ENCODE measurements at places on chromosomes 16 and 17.

- DNase-seq: no peak
Measured at GRCh38 chr16:2856686-2857450, 1.1 kb downstream of the PRSS22 start.

GRCh38 chr17:78679495-78680395, 102.3 kb downstream of the CYTH1 start:
- no peak for DNase-seq

DNA sequence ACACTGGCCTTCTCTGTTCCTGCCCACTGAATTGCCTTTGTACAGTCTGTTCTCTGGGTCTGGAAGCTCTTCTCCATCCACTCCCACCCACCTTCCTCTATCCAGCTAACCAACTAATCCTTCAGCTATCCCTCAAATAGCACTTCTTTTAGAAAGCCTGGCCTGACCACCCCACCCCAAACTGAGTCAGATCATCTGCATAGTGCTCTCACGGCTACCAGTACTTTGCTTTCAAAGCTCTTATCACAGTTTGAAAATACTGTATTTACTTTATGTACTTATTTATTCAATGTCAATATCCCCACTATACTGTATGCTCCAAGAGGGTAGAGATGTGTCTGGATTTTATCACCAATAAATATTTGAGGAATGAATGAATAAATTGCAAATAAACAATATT, 4.5 kb upstream of the CLDN7 start:
- DNase-seq: no peak

DNA sequence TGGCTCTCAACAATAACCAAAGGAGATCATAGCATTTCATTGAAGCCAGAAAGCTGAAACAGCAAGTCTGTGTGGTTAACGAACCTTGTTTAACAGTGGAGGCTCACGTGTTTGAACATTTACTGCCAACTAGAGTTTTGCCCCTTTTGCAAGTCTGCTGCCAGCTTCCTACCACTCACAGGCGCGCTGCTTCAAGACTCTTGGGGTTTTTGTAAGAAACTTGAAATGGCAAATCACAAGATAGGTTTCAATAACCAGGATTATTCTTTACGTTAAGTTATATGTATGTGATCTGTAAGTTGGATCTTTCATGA, 1.2 kb downstream of the SNTB2 start:
- DNase-seq: no peak

GRCh38 chr16:17836868-17837602, 366.3 kb upstream of the XYLT1 start:
- DNase-seq: no peak

GRCh38 chr16:59697236-59697635, 963.1 kb upstream of the GOT2 start:
- DNase-seq: no peak

DNA sequence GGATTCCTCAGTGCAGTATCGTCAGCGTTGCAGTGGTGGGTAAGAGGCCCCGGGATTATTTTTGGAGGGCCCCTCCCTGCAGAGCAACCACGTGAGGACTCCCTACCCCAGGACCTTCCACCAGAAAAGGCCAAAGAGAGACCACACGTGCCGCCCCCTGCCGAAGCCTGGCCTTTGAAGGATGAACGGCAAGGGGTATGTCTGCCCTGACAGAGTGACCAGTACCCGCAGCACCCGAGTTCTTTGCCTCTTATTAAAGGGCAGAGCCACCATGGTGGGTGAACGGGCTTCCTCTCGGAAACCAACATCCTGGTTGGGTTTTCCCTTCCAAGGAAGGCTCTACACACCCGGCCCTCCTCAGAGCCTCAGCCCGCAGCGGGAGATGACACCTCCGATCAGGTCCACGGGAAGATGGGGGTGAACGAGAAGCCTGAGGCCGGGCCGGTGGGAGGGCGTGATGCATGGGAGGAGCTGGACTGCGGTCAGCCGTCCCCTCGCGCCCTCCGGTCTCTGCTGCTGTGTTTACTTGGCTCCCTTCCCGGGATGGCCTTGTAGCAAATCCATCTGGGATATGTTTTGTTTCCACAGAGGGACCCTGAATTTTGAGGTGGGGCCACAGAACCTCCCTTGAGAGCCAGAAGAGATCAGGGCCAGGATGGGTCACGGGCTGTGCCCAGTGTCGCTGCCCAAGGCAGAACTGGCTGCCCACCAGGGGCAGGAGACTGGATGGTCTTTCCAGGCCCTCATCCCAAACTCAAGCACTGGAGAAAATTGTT, 49.1 kb downstream of the TBC1D16 start:
- DNase-seq: no peak

GRCh38 chr17:39939588-39940419, 12.3 kb downstream of the LRRC3C start:
- DNase-seq: peak; percentile 59

DNA sequence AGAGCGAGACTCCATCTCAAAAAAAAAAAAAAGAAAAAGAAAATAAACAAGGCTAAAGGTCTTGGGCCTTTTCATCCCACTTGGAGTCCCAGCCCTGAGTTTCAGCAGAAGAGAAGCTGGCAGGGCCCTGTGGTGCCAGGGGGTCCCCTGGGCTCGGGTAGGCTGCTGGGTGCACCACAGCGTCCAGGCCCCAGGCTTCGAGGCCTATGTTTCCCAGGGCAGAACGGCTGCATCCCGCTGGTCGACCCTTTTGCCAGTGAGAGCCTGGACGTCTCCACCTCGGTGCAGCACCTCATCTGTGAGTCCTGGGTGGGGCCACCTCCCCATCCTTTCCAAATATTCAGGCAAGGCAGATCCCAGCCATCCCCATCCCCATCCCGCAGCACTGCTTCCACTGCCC, 2.2 kb downstream of the TMEM235 start:
- no peak for DNase-seq

GRCh38 chr17:13727441-13728171, 125.9 kb upstream of the HS3ST3A1 start:
- no peak for DNase-seq

GRCh38 chr16:88516601-88517061, 53.6 kb upstream of the ZC3H18 start:
- DNase-seq: no peak

- DNase-seq: no peak
Measured at GRCh38 chr17:71846561-71847110, 274.2 kb upstream of the SOX9 start.

GRCh38 chr17:38440614-38441397, 12.5 kb downstream of the ARHGAP23 start:
- no peak for DNase-seq

DNA sequence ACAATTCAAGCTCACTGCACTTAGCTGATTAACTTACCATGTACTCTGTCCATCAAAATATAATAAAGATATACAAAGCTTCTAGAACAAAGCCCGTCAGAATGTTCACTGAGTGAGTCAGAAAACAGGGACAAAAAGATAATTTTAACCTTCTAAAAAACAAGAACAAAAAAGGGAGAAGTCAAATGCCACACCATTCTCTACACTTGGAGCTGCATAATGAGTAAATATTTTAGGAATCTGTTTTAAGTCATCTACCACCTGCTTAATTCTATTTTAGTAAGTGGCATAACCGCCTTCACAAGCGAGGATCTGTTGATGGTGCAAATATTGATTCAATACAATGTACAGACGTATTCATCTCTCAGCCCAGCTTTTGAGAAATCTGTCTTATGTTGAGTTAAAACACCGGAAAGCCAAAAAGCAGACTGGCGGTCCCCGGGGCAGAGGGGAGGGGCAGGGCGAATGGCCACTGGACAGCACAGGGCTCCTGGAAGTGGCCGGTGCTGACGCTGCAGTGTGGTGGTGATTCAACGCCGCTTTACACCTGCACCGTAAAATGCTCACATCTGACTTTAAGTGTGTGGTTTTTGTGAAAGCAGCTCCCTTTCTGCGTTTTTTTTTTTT, 20.1 kb downstream of the RAB40B start:
- DNase-seq: no peak

GRCh38 chr17:28240688-28241340, 78.2 kb upstream of the TMEM97 start:
- no peak for DNase-seq

GRCh38 chr17:47649972-47650524, 329 bp downstream of the KPNB1 start:
- DNase-seq: peak; percentile 43

GRCh38 chr16:11328172-11329070, 16.8 kb upstream of the RMI2 start:
- DNase-seq: no peak

DNA sequence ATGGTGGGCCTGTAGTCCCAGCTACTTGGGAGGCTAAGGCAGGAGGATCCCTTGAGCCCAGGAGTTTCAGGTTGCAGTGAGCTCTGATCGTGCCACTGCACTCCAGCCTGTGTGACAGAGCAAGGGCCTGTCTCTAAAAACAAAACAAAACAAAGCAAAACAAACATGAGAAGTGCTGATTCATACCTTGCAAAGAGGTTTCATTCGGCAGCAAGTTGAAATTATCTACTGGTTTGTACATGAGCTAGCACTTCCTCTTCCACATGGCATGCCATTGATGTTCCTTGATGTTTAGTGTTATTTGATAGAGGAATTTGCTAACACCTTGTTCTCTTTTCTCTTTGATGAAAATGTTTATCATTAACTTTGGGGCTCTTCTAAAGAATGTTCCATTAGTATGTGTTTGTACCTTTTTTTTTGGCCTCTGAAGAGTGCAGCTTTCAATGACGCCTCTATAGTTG, 50.6 kb downstream of the SPECC1 start:
- no peak for DNase-seq

- no peak for DNase-seq
Measured at GRCh38 chr16:80700558-80700957, 103.8 kb downstream of the CDYL2 start.

GRCh38 chr17:55903028-55903690, 152.3 kb downstream of the PCTP start:
- DNase-seq: no peak

All from hematopoietic multipotent progenitor cell (in vitro differentiated cells).